ENCODE measurements at places on chromosomes 4 and X.

GRCh38 chr4:3657902-3658529, 108.2 kb upstream of the ADRA2C start:
- DNase-seq, result no peak

- no peak for DNase-seq
Measured at GRCh38 chr4:105933083-105933482, 37.8 kb downstream of the NPNT start.

DNA sequence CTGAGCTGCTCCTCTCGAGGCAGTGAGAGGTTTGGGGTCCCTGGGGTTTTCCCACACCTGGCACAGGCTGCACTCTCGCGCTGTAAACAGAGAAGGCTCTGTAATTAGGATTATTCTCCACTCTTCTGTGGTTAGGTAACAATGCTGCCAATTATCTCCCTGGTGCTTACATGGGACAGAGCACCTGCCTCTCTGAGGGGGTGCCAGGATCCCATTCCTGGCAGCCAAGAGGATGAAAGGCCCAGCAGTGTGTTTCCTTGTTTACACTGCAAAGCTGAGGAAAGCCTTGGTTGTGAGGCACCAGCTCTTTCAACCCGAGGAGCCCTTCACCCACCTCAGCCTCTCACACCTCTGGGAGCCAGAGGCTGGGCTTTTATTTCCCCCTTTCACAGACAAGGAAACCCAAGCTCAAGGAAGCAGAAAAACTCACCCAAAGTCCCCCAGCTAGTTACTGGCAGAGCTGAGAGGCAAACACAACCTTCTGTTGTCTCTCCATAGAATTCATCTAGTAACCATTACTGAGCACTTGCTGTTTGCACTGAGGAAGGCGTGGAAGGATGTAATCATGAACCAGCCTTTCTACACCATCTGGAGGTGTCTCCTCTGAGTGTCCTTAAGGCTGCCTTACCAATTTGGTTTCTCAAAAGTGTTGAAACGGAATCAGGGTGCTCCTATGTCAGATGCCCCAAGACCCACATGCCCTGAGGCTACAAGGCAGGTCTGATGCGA, 39.7 kb upstream of the PROM1 start:
- no peak for DNase-seq

DNA sequence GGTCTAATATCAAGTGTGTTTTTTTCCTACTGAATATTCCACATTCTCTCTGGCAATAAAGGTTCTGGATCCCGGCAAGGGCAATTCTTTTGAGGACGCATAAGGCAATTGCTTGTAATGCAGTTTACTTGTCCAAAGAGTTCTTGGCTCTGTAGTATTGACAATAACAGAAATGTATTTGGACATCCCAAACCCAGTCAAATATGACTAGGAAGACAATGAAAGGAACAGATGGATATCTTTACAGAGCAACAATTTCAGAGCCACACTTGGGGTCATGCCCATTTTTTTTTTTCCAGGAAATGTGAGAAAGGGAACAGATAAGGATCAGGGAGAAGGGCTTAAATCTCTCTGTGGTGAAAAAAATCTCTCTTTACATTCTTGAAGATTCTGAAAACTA, 12.2 kb downstream of the GK2 start:
- no peak for DNase-seq

- no peak for DNase-seq
Measured at GRCh38 chr4:180314972-180315371, 1928.2 kb upstream of the TENM3 start.

DNA sequence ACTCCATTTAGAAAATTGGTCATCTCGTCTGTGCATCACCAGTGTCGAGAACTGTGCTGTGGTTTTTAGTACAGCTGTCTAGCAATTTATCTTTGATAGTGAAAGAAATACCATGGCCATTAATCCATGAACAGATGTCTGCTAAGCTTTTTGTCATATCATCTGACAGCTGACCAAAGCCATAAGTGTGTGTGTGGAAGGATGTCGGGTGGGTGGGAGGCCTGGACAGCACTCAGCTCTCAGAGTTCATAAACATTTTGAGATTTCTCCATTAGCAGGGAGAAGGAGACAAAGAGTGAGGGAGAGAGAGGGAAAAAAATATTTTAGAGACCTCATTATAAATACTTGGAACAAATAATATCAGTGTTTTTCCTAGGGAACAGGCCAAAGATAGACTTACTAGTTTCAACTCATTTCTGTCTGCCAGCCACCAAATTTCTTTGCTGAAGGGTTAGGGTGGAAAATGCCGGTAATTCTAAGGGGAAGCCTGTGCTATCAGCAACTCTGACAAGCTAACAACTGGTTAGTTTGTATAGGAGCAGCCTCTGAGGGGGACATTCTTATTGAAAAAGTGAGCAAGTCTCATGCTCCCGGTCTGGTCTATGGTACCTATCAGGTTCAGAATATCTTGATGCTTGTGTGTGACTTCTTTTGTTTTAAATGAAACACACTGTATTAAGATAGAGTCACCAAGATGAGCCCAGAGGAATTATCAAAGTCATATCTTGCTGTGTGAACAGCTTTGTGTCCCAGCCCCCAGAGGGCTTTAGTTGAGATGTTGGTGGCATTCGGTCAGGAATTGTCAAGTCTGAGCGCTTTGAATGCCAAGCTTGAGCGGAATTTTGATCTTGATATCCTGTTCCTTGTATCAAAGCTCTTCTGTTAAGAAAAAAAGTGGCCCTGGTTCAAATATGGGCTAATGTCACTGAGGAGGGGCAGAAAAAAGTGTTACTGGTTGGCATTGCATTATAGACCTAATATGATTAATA, 41.9 kb upstream of the PDLIM3 start:
- DNase-seq, result peak; percentile 15

Data from islet precursor cell (in vitro differentiated cells).